ENCODE measurements at places on chromosomes 2 and 18.

DNA sequence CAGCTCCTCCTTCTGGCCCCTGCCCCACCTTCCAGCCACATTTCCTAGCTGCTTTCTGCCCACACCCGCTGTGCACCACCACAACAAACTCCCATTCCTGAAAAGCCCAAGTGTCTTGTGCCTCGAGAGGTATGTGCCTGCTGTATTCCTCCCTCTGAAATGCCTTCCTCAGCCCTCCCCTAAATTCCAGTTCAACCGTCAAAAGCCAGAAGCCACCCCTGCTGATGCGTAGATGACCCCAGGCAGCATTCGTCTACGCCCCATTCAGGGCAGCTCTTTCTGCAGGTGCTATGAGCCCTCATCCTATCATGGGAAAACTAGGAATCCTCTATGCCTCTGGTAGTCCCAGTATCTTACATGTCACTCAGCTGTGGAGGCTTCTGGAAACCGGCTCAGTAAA is 71.7 kb downstream of the DNMT3A start:
- no peak for DNase-seq

DNA sequence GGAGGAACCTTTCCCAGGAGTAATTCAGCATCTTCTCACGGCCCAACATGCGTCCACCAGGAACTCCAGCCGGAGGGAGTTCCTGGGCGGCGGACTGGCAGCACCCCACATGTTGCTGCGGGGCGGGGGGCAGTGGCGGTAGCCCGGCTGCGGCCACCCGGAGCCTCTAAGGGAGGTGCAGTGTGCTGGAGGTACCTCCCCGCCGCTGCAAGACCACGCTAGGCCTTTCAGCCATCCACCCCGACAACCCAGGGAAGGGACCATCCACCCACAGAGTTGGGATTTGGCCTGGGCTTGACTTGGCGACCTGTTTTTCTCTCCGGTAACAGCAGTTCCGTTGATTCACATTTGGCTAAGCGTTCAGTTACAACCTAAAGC is 625 bp downstream of the LYPD6 start:
- no peak for DNase-seq

DNA sequence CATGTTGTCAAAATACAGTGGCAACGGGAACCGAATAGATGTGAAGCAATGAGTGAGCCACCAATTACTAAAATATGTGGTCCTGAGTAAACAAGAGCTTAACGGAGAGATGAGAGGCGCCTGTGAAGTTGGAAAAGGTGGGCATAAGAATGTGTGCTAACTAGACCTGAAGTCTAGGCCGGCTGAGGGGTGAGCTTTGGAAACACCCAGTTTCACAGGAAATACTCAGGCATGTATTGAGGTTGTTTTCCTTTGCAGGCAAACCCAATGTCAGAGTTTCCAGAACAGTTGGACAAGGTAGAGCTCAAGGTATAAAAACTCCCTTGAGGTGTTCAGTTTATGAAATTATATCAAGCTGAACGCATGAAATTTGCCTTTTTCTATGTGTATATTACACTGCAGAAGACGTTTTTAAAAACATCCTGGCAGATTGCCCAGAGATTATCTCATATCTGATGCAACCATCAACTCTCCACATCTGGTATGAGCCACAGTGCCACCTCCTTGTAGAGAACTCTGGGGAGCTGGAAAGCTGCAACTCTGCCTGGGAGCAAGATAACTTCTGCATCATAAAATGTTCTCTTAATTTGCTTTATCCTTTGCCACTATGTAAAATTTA is 3.9 kb upstream of the WDSUB1 start:
- DNase-seq, result no peak

DNA sequence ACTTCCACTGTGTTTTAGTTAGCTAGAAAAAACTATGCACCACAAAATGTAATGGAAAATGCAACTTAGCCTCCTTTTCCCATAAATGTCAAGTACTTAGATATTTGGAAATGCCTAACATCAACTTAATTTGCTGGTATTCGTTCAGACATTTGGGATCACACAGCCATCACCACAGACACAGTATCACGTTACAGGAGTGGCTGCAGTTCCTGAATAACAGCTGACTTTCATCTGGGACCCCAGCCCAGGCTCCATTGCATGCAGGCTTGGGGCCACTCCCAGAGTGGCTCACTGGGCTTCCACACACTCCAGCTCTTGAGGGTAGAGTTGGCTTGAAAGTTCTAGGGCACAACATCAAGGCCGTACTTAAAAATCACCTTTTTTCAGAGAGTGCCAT is 9.3 kb downstream of the TMEM182 start:
- no peak for DNase-seq

DNA sequence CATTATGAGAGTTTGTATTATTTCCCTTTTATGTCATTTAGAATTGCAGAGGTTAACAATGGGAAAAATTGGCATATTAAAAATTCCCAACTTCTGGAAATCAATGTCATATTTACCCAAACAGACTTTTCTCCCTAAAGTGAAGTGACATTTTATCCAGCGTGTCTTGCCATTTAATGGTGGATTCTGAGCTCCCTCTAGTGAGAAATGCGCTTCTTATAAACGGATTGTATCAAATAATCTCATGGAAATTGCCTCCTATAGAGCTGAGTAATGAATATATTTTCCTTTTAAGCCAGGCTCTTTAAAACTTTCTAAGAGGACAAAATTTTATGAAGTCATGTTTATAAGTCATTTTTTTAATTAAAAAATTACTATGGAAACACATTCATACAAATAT is 5.7 kb upstream of the GCFC2 start:
- no peak for DNase-seq

DNA sequence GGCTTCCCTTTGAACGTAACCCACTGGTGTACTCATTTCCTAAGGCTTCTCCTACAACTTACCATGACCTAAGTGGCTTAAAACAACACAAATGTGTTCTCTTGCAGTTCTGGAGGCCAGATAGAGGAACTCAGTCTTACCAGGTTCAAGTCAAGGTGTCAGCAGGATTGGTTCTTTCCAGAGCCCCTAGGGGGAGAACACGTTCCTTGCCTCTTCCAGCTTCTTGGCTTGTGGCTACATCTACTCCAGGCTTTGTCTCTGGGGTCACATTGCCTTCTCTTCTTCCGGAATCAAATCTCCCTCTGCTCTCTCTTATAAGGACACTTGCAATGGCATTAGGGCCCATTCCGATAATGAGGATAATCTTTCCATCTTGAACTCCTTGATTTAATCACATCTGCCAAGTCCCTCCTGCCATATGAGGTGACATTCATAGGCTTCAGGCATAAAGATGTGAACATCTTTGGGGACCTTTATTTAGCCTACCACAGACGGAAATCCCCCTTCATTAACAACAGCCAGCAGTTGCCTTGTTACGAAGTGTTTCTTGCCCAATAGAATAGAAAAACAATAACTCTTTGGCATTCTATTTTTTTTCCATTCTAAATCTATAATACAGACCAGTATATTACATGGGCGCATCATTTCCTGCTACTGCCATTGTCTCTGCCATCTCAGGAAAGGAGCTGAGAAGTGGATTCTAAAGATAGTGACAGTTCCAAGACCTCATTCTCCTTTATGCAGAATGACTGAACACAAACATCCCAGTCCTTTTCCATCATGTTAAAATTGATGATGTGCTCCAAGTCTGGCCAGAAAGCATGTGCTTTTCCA is 362.0 kb downstream of the ZNF521 start:
- no peak for DNase-seq

- no peak for DNase-seq
Observed at GRCh38 chr2:71455741-71456569, 2.6 kb downstream of the DYSF start.

GRCh38 chr2:45269149-45269793 is 260.0 kb upstream of the SIX2 start:
- no peak for DNase-seq

GRCh38 chr2:199163613-199164458 is 293.9 kb downstream of the SATB2 start:
- DNase-seq, result no peak

DNA sequence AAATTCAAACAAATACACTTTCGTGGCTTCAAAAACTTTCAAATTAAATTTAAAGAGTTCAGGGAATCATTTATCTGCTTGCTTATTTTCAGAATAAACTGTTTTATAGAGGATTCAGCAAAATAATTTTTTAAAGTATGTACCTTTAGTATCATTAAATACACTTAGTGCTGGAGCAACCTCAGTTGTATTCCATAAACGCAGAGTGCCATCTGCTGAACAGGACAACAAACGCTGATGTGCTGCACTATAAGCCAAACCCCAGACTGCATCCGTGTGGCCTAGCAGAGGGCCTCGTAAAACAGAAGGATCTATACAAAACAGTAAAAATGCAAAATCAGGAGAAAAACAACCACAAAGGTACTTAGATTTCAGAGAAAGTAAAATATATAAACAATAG is 108.6 kb downstream of the STRN start:
- no peak for DNase-seq

GRCh38 chr2:104408266-104408665 is 445.6 kb upstream of the POU3F3 start:
- no peak for DNase-seq

DNA sequence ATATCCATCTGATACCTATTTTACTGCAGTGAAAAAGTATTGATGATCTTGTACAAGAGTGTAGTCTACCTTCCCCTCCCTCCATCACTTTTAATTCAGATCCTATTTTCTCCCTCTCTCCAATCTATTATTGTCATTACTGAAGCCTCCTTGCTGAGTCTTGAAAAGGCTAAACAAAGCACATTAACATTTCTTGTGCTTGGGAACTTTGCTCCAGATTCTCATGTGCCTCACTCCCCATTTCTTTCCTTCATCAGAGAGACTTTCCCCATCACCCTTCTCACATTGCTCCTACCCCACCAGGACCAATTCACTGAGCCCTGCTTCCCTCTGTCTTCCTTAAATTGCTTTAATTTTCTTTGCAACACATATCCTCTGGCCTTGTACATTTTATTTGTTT is 736.2 kb upstream of the GCFC2 start:
- no peak for DNase-seq

- DNase-seq, result peak; percentile 4
Observed at GRCh38 chr2:178397002-178397605, 53.9 kb downstream of the PRKRA start.
